ENCODE measurements at places on chromosomes 5 and 9.
A peak's percentile ranks its signal among the peaks of the same experiment; 100 is the strongest.

- no peak for DNase-seq
Measured at GRCh38 chr5:143653766-143654282, 158.1 kb upstream of the HMHB1 start.

GRCh38 chr5:109929911-109930310 is 240.2 kb downstream of the MAN2A1 start:
- no peak for DNase-seq

DNA sequence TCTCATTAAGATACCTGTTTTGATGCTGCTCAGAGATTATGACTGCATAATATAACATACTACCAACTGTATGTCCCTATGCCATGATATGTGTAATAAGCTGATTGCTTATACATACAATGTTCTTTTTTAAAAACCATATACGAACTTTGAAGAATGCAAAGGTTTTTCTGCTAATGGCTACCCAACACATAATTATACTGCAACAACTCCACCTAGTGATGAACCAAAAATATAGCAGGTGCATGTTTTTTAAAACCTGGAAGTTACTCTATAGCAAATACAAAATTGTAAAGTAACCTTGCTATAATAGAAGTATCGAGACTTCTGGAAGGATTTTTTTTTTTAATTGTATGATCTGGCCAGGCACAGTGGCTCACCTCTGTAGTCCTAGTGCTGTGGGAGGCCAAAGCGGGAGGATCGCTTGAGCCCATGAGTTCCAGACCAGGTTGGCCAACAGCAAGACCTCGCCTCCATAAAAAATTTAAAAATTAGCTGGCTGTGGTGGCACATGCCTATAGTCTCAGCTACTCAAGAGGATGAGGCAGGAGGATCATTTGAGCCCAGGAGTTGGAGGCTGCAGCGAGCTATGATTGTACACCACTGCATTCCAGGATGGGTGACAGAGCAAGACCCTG is 49.1 kb downstream of the HOMER1 start:
- peak; percentile 17 for DNase-seq

GRCh38 chr5:139369181-139369580 is 13.9 kb downstream of the SLC23A1 start:
- no peak for DNase-seq
